ENCODE measurements at places on chromosomes 3 and 15. TPM values are rescaled to one million over a fixed set of nuclear protein-coding genes. Genes with fewer than 3 reads are reported as not detected.

Gene AHSG
- total RNA-seq, result 0.63 TPM

Gene UBL7
- total RNA-seq, result 30.4 TPM

Gene ZNF80
- total RNA-seq, result not detected

Gene GOLGA6L10
- 14.1 TPM for total RNA-seq

Gene SLC25A36
- total RNA-seq, result 266 TPM

Gene SPTBN5
- total RNA-seq, result 0.63 TPM

Gene MED12L
- total RNA-seq, result 21.0 TPM

Gene SLC12A1
- 2.2 TPM for total RNA-seq

Gene GABRG3
- 23.8 TPM for total RNA-seq

Gene KBTBD13
- not detected for total RNA-seq

Gene DAZL
- total RNA-seq, result not detected

Gene ASB14
- total RNA-seq, result not detected

Gene SEMA7A
- total RNA-seq, result 59.2 TPM

Gene TSEN2
- 53.5 TPM for total RNA-seq

Gene GOLGA8Q
- 1.9 TPM for total RNA-seq

Gene FSIP1
- total RNA-seq, result 13.8 TPM

Gene PSTPIP1
- total RNA-seq, result not detected

Gene TTLL13
- not detected for total RNA-seq

Gene PLSCR4
- total RNA-seq, result 7.5 TPM

Gene REC114
- total RNA-seq, result not detected

Gene CD47
- 348 TPM for total RNA-seq

Measured in parietal lobe (tissue), 2 donors.